ENCODE measurements at places on chromosomes 5 and 9.

GRCh38 chr5:67187006-67187715 is 9.4 kb downstream of the CD180 start:
- peak; percentile 58 for DNase-seq

GRCh38 chr5:62938927-62939326 is 360.3 kb downstream of the LRRC70 start:
- no peak for DNase-seq

- peak; percentile 74 for DNase-seq
These were observed 1.3 kb downstream of the MAP3K1 start for GRCh38 chr5:56816546-56817081.

- no peak for DNase-seq
These were observed 372.3 kb downstream of the CDH18 start for GRCh38 chr5:19615661-19616060.

- DNase-seq = peak; percentile 54
These were observed 59.7 kb downstream of the ERBIN start for GRCh38 chr5:65986050-65986451.

Data from suppressor macrophage (primary cell).